ENCODE measurements at places on chromosomes 5 and 9. TPM values are rescaled to one million over a fixed set of nuclear protein-coding genes. Genes with fewer than 3 reads are reported as not detected.

- no peak for DNase-seq
These were observed 597.0 kb downstream of the PSAT1 start for GRCh38 chr9:78893774-78894401.

DNA sequence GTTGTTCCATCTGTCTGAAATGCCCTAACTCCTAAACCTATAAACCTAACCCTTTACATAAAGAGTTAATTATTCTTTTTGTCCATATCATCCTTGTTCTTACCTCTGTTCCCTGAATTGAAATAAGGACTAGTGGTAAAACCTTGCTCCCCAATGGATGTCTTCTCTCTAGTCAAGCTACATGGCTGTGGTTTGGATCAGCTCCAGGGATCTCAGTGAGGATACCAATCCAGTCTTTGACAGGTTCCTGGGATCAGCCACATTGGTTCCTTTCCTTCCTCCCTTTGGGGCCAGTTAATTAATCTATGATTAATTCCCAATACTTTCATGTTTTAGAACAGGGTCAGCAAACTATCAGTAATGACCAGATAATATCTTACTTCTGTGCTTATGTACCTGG, 151.6 kb downstream of the SIL1 start:
- no peak for DNase-seq

GRCh38 chr5:175824676-175825075, 46.7 kb upstream of the CPLX2 start:
- no peak for DNase-seq

GRCh38 chr9:882416-882924, 41.0 kb downstream of the DMRT1 start:
- no peak for DNase-seq

DNA sequence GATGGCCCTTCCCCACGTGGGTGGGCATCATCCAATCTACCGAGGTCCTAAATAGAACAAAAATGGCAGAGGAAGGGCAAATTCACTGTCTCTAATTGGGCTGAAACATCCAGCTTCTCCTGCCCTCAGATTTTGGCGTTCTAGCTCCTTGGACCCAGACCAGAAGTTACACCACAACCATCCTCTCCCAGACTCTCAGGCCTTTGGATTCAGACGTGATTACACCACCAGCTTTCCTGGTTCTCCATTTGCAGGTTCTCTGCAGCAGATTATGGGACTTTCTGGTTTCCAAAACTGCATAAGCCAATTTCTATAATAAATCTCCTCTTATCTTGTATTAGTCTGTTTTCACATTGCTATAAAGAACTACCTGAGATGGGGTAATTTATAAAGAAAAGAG, 73.6 kb upstream of the STARD4 start:
- DNase-seq = no peak

DNA sequence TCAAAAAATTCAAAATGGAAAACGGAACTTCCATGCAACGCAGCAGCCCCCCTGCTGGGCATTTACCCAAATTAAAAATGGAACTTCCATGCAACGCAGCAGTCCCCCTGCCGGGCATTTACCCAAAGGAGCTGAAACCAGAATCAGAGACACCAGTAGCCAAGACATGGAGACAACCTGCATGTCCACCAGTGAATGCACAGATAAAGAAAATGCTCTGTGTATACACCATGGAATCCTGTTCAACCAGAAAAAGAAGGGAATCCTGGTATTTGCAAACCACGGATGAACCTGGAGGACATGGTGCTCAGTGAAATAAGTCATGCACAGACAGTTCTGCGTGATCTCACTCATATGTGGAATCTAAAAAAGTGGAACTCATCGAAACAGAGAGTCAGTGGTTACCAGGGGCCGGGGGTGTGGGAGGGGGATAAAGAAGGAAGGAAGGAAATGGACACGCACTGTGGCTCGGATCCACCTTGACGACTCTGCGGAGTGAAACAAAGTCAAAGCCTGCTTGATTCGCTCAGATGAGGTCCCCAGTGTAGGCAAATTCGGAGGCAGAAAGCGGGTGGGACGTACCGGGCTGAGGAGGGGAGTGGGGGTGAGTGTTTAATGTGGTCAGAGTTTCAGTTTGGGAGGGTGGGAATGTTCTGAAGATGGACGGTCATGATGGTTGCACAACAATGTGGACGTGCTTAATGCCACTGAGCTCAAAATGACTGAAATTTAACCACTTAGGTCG, 40.2 kb upstream of the EXOC3 start:
- no peak for DNase-seq

Gene BAAT
- under 0.01 TPM for total RNA-seq

Gene GPR21
- total RNA-seq = 1.9 TPM

All from fibroblast of villous mesenchyme (primary cell).